Stromal cell of bone marrow (primary cell): ENCODE measurements at places on chromosomes 2 and 18.

GRCh38 chr18:9890196-9890595, 4.4 kb downstream of the TXNDC2 start:
- DNase-seq = no peak

GRCh38 chr2:43787895-43788294, 14.1 kb downstream of the DYNC2LI1 start:
- peak; percentile 37 for DNase-seq

- no peak for DNase-seq
These were observed 6.3 kb downstream of the MYO5B start for GRCh38 chr18:50188652-50189051.

- DNase-seq = no peak
These were observed 198.3 kb downstream of the PIEZO2 start for GRCh38 chr18:10950876-10951630.

DNA sequence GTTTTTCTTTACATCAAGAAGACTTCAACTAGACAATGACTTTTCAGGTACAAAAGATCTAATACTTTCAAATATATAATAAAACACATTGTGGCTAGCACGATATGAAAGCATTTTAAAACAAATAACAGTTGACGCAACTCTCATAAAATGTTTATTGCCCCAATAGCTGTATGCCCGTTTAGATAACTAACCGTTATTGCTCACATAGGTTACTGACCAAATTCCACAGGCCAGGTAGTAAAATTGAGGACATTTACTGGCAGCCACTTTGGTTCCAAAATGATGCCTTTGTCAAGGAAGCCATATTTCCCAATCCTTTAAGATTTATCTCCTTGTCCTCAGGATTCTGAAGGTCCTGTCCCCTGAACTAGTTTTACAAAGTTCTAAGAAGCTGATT, 2.9 kb upstream of the REG1B start:
- no peak for DNase-seq

DNA sequence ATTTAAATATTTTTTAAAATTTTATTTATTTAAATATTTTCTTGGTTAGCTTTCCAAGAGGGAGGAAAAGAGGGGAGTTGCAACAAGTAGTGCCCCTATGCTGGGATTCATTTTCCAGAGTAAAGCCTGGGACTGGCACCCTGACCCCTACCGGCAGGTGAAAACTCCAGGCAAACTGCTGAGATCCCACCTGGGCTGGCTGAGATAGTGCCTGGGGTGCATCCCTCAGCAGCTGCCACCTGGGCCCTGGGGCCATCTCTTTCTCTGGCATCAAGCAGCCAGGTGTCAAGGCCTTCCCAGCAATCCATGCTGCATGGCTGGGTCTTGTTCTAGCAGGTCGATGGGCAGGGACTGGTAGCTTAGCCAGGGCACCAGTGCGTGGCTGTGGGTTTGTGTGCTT, 6.6 kb downstream of the SIX2 start:
- DNase-seq = no peak

GRCh38 chr2:120942658-120943057, 207.0 kb downstream of the GLI2 start:
- DNase-seq = no peak

- DNase-seq = no peak
These were observed 103.2 kb downstream of the NCOA1 start for GRCh38 chr2:24594283-24594682.

- no peak for DNase-seq
These were observed 110.2 kb downstream of the PRKCE start for GRCh38 chr2:45761635-45762034.

- DNase-seq = no peak
These were observed 1.5 kb downstream of the ACTR3 start for GRCh38 chr2:113891265-113891959.

DNA sequence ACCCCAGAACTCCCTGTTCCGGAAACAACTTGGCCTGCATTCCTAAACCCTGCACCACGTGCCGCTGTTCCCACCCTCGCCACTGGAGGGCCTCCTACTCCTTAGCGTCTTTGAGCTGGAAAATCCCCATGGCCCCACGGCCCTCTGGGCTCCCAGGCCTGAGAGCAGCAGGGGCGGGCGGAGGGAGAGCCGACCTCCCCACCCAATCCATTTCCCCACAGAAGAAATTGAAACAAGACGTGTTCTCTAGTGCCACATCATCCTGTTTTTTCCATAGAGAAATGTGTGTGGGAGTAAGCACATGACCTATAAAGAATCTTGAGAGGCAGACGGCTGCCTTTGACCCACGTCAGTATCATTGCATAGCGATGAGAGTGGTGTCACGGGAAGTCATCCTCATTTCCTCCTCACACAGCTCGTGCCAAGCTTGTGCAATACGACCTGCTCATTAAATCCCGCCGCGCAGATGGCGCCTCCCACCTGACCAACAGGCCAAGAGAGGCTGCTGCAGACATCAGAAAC, 79.2 kb downstream of the LAMA1 start:
- peak; percentile 99 for DNase-seq

DNA sequence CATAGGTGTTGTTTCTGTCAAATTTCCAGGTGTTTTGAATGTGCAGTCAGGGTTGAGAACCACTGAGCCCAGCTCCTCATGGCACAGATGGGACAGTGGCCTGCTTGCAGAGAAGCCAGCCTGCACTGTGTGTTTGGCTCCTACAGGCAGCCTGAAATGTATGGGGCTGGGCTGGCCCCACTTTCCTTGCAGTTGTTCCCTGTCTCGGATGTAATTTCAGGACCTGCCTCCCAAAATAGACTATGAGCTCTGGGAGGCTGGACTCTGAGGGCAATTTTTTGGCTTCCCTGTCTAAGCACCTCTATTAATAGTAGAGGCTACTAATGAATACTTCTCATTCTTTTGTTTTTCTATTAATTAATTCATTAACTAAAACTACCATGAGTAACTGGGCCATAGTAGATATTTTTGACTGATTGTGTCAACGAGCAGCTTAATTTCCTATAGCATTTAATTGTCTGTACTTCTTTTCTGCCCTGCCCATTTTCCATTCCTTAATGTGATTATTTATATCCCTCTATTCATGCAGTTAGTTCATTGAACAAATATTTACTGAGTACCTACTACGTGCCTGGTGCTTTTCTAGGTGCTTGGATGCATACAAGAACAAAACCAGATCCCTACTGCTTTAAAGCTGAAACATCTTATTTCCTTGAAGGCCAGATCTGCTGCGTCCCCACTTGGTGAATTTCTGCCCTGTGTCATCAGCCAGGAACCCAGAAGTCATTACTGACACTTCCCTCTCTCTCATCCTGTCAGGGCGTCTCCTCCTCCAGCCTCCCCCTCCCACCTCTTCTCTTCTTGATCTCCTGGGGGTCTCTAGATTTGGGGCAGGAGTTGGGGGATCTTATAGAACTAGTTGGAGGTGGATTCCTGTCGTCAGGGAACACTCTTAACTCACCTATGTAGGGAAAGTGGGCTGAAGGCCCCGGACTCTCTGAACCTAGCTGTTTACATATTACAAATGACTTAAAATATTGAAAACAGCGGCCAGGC, 16.3 kb downstream of the DYSF start:
- DNase-seq = no peak

DNA sequence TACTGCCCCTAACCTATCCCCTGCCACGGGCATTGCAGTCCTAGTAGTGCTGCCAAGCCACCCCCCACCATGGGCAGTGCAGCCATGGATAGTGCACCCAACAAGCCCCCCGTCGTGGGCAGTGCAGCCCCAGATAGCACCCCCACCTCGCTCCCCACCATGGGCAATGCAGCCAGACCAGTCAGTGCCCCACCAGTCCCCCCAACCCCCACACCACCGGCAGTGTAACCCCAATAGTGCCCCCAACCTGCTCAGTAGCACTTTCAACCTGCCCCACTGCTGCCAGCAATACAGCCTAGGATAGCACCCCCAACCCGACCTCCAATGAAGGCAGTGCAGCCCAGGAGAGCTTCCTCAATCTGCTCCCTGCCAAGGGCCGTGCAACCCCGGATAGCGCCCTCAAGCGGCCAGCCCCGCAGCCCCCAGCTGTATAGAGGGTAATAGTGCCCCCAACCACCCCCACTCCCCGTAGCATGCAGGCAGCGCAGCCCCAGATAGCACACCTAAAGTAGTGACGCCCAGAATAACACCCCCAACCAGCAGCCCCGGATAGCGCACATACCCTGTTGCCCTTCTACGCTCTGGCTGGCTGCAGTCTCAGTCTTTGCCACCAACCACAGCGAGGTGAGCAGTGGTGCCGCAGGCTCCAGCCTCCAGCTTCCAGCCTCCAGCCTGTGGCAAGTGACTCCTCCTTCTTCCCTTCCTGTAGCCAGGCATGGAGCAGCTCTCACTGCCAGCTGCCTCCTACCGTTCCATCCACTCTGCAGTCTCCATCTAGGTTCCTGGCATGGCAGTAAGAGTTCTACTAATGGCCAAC, 45.4 kb upstream of the ANKRD62 start:
- DNase-seq = no peak

DNA sequence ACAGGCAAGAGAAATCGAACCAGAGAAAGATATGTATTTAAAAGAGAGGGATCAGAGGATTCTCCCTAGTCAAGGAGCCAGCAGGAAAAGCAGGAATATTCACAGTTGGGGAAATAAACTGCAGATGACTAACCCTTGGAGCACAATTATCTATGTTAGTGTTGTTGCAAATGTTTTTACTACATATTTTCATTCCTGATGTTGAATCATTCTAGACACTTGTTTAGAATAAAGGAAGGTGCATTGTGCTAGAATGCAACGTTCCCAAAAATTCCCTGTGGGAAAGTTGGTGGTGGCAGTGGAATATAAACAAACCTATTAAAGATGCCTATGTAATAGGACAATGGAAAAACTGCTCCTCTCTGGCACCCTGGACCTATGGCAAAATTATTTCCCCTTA, 63.3 kb downstream of the DTNA start:
- DNase-seq = no peak

DNA sequence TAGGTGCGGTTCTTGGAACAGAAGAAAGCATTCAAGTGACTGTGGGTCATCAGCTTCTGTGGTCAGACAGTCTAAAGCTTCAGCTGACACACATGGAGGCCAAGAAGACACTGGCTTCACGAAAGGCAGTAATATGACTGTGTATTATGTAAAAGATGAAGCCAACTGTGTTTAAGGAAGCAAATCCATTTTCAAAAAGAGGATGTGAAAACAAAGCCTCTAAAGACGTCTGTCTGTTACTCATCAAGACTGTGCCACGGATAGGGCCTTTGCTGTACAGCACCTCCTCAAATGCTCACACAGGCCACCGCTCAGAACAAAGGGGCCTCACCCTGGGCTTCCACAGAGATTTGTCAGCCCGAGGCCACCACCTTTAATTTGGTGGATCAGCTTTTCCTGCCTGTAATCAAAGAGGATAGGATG, 21.1 kb upstream of the TMEM163 start:
- DNase-seq = peak; percentile 6

DNA sequence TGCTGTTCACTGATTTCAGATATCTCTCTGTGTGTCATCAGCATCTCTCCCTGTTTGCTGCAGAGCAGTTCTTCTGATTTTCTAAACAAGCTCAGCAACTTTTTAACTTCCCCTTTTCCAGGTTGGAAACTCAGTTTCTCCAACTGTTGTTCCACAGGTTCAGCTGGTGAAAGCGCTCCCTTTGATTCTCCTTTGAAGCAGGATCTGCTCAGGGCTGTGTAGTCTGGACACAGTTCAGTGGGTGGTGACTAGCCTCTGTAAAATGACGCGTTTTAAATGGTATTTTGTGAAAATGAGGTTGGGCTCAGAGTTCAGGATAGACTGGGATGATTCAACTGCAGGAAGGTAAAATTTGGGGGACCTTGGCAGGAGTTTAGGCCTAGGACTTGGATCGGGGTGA, 106.3 kb downstream of the TRIM43 start:
- no peak for DNase-seq

GRCh38 chr18:13382366-13382953, 163.9 kb downstream of the LDLRAD4 start:
- DNase-seq = peak; percentile 59

GRCh38 chr18:10042492-10042891, 128.7 kb downstream of the VAPA start:
- no peak for DNase-seq

DNA sequence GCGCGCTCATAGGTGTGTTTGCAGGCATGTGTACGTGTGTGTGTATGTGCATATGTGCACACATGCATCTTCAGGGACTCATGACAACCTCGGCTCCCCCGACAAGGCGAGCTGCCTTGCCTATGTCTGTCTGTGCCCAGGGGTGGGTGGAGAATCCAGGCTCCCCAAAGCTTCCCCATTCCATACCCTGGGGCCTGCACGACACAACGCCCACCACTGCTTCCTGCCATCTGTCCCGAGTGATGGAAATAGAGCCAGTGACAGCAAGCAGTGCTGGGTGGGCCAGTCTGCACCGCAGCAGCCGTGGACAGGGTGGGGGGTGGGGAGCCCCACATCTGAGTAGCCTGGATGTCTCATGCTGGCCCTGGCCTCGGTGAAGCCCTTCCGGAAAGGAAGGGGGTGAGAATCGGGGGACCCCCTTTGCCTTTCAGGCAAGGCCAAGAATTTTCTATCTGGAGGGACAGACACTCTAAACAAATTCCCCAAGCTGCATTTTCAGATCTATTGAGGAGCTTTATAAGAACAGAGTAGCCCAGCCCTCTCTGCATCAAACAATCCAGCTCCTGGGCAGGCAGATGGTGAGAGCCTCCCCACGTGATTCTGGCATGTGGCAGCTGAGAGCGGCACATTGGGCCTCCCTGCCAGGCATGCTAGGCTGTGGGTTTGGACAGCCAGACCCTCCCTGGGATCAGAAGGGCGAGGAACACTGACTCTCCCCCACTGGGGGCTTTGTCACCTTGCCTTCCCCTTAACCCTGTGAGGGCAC, 4.9 kb downstream of the KCNIP3 start:
- no peak for DNase-seq

DNA sequence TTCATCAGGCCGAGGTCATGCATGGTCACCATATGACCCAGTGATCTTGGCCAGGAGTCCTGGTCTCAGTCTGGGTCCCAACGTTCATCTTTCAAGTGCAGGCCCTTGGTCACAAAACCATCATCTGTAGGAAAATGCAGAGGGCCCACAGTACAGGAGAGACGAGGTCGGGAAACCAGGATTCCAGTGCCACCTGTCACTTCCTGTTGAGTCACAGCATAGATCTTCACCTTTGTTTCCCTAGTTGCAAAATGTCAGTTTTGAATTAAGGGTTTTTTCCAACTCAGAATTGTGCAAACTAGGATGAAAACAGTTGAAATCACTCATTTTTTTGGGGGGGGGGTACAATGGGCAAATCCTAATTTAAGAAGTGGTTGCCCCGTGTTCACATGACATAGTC, 162.2 kb downstream of the INSIG2 start:
- DNase-seq = no peak

GRCh38 chr2:236659758-236660150, 90.1 kb downstream of the ACKR3 start:
- peak; percentile 48 for DNase-seq

DNA sequence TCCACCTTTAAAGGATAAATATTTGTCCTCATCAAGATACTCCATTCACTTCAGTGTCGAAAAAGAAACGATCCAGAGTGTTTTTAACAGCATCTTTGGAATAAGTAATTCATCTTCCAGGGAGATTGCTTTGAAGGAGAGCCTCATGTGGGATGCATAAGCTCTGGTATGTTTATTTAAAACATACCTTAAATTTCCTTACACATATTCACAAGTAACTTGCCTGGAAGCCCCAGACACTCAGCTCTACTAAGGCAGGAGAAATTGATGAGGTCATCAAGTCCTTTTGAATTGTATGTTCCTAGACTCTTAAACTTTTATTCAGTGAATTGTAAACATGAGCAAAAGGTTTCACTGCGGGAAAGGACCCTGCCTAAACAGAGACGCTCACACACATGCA, 103.0 kb downstream of the CDK15 start:
- DNase-seq = no peak
